ENCODE measurements at places on chromosomes 12 and 14.

DNA sequence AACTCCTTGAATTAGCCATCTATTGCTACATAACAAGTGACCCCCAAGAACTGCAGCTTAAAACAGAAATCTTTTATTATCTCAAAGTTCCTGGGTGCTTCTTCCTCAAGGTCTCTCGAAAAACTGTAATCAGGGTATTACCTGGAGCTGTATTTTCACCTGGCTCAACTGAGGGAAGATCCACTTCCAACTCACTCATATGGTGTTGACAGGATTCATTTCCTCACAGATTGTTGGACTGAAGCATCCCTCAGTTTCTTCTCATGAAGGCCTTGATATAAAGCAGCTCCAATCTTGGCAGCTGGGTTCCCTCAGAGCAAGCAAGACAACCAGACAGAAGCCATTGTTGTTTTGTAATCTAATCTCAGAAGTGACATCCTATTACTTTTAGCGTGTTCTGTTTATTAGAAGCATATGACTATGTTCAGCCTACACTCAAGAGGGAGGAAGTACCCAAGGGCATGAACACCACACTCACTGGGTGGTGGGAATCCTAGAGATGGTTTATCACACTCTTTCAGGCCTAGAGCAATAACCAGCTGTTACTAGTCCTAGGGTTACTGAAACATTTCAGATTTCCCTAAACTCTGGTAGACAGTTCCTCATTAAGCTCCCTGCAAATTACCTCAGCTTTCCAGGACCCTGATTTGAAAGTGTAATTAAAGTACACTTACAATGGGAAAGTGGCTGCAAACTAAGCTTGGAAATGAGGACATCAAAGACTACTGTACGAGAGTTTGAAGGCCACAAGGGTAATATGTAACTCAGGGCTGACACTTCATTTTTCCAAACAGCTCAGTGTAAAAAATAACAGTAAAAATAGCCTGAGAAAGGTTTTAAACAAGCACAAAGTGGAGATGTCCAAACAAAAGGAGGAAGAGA lies 222.2 kb downstream of the SEC23A start:
- no peak for DNase-seq

GRCh38 chr12:40020261-40020691 lies 85.6 kb downstream of the SLC2A13 start:
- DNase-seq: no peak

DNA sequence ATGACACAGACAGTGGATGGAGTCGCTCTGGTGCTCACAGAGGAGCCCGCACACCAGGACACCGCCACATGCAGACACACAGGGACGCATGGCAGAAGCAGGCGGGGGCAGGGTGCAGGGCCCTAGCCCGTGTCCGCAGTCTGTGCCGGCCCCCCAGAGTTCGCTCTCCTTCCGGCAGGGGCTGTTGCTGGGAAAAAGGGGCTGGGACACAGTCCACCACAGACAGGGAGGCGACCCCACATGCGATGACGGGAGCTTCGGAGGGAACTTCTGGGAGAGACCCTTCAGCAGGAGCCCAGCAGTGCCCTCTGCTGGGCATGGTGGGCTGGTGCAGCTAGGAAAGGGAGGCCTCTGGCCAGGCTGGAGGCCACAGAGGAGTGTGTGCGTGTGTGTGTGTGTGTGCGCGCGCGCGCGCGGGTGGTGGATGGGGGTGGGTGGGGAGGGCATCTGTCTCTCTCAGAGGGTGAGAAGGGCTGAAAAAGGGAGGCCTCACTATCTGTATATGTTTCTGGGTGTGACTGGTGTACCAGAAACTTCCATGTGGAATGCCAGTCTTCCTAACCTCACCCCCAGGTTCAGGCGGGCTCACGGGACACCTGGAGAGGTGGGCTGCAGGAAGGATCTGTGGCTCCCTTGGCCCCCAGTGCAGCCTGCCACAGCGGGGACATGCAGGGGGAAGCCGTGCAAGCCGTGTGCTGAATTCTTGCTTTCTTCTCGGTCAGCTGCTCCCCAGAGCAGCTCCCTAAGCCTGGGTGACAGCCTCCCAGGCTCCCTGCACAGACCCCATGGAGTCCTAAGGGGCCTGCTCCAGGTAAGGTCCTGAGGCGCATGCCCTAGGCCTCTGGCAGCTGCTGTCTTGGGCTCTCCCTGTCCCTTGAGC lies 60.7 kb downstream of the PLEKHG3 start:
- DNase-seq: peak; percentile 85

- DNase-seq: no peak
Measured at GRCh38 chr12:95216711-95217376, 423 bp downstream of the FGD6 start.

GRCh38 chr12:130336723-130337487 lies 782 bp upstream of the PIWIL1 start:
- no peak for DNase-seq

DNA sequence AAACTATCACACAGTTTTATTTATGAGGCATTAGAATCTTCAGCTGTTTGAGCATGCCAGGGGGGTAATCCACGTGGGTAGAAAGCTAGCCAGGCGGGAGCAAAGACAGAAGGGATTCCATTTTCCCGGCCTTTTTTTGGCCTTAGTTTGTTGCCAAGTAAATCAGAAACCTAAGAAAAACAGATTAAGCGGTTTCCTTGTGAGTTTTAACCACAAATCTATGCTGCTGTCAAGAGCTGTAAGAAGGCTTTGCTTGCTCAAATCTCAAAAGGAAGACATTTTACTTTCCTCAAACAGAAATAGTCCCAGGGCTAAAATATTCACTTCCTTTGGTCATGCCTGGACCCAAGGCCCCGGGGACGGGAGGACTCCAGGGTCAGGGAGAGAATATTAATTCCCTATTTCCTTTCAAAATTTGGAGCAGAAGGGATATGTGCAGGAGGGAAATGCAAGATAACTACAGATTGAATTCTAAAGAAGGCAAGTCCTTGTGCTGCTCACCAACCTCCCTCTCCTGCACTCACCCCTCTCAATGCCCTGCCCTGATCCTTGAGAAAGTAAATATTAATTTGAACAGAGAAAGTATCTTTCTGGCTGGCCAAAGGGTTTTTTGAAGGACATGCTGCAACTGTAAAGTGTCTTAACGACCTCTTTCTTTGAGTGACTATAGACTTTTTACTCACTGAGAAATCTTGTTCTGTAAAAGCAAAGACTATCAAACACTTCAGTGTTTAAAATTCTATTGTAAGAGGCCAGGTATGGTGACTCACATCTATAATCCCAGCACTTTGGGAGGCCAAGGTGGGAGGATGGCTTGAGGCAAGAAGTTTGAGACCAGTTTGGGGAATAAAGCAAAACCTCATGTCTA lies 75.7 kb downstream of the HSD17B6 start:
- DNase-seq: no peak

Data from HEK293T (cell line).